Naive thymus-derived CD8-positive, alpha-beta T cell (primary cell): ENCODE measurements at places on chromosomes 7 and 10.

- DNase-seq = no peak
These were observed 12.0 kb downstream of the VAX1 start for GRCh38 chr10:117126034-117126433.

- no peak for DNase-seq
These were observed 41.3 kb downstream of the CUX1 start for GRCh38 chr7:101858437-101859385.

DNA sequence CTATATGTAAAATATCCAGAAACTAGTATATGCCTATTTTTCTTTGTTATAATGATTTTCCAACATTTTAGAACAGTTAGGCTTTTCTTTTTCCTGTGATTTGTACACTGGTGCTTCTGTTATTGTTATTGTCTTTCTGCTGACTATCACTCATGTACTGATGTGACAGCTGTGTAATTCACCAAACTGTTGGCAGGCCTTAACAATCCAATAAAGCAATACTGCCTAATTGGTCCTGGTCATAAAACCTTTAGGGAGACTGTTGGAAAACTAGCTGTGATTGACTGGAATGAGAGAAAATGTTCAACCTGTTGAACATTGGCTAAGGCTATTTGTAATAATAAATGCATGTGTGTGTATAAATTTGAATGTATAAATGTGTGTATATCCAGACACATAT is 956.6 kb downstream of the REEP3 start:
- no peak for DNase-seq

GRCh38 chr10:130921911-130922440 is 389.5 kb downstream of the TCERG1L start:
- no peak for DNase-seq

DNA sequence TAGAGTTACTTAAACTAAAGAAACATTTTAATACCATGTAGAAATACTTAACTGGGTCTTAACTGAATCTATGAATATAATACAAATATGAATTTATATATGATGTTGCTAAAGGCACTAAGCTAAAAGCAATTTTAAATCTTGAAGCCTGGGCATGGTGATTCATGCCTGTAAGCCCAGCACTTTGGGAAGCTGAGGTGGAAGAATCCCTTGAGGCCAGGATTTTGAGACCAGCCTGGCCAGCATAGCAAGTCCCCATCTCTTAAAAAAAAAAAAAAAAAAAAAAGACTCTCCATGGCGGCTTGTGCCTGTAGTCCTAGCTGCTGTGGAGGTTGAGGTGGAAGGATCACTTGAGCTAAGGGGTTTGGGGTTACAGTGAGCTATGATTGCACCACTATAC is 95.3 kb downstream of the CCSER2 start:
- DNase-seq = no peak

GRCh38 chr10:121525251-121526134 is 72.8 kb downstream of the FGFR2 start:
- no peak for DNase-seq

DNA sequence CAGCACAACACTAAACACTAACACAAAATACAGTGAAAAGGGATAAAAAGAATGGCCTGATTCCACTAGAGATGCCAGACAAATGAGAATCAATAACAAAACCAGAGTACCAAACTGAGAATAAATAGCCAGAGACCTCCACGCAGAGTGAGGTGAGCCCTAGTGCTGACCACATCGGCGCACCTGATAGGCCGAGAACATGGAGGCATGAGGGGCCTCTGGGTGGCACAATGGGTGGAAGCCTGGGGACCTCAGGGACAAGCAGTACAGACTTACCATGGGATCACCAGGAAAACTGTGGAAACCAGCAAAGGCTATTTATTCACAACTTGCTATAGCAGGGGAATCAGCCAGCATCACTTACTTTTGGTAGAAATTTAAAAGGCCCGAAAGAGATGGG is 1.8 kb upstream of the CSGALNACT2 start:
- DNase-seq = no peak

- DNase-seq = no peak
These were observed 63.7 kb upstream of the LAMB4 start for GRCh38 chr7:108193594-108194498.

- DNase-seq = no peak
These were observed 63.2 kb upstream of the KLF6 start for GRCh38 chr10:3848005-3848774.

- DNase-seq = no peak
These were observed 48.8 kb upstream of the DGKI start for GRCh38 chr7:137895301-137896221.

DNA sequence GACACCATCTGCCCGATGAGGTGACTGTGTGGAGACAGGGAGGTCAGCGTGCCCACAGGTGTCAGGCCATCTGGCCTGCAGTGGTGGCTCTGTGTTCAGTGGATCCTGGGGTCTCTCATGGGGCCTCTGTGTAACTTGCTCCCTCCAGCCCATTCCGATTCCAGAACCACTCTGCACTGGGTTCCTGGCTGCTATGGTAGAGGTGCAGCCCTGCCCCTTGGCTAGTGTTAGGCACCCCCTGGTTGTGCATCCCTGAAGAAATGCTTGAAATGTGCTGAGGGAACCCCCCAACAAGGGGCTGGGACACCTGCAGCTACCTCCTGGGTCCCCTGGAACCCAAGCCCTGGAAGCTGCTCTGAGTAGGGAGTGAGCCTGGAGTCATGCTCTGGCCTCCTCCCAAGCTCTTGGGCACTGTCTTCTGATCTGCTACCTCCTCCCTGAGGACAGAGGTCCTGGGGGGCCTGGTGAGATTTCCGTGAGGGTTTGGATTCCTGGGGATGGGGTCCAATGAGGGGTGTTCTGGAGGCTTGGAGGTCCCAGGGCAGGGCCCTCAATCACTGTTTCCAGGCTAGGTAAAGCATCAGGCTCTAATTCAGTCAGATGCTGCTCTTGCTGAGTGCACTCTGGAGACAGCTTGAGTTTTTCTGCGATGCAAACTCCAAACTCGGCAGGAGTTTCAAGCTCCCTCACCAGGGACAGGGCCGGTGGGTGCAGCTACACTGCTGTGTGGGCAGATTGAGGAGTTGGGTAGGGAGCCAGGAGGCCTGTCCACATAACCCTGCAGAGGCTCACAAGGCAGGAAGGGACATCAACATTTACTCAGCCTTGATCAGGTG is 27.7 kb downstream of the RAMP3 start:
- no peak for DNase-seq

GRCh38 chr7:99120501-99120900 is 23.4 kb downstream of the SMURF1 start:
- DNase-seq = no peak

DNA sequence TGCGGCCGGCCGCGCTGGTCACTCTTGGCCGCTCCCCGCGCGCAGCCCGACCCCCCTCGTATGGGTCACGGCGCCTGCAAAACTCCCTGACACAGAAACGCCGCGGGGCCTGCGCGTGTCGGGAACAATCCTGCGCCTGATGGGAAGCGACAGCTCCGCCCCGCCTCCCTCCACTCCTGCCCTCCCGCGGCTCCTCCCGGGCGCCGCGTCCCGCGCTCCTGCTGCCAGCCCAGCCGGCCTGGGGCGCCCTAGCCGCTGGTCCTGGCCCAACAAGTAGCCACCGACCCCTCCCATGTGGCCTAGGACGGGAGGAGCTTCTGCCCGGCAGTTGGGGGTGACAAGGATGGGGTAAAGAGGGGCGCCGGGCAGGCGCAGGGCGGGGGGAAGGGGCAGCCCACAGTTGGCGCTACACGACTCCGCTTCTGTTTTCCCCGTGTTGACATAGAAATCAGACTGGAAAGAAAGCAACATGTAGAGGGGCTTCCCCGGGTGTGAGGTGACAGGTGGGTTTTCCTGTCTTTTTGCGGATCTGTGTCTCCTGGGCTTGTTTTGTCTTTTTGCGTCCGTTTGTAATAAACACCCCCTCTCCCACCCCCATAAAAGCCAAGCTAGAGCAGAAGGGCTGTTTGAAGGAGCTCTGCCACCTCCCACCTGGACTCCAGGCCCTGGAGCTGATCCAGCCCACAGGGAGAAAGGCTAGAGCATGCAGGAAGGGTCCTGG is 35.1 kb upstream of the PAX2 start:
- no peak for DNase-seq

- DNase-seq = no peak
These were observed 101.1 kb downstream of the TNS3 start for GRCh38 chr7:47480576-47481538.

GRCh38 chr10:102509387-102509786 is 5.6 kb downstream of the SUFU start:
- DNase-seq = no peak

- DNase-seq = no peak
These were observed 219.2 kb upstream of the PPP2R2D start for GRCh38 chr10:131681656-131682055.

DNA sequence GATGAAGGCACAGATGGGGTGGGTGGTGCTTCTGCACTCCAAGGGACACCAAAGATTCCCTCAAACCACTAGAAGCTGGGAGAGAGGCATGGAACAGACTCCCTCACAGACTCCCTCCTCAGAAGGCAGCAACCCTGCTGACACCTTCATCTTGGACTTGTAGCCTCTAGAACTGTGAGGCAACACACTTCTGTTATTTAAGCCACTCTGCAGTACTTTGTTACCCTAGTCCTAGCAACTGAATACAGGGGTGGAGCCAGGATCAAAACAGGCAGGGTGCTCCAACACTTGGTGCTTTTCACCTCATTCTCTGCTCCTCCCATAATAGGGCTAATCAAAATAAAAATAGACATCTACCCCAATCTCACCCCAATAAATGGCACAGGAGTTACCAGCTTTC is 2.3 kb upstream of the GSTO1 start:
- no peak for DNase-seq

DNA sequence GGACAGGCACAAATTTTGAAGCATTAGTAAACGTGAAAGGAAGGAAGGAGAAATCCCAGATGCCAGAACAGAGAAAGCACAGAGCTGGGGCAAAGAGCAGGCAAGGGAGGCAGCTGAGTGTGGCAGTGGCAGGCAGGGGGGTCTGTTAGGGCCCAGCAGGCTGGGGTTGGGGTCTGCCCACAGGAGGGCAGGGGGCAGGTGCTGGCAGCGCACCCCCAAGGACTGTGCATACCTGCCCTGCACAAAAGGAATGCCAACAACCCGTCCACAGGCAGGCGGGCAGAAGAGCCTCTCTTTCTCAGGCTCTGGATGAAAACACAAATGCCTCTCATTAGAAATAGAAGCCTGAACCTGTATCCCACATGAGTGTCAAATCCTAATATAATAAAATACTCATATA is 552.3 kb downstream of the PTPRN2 start:
- no peak for DNase-seq

GRCh38 chr10:16602104-16602775 is 80.6 kb upstream of the C1QL3 start:
- no peak for DNase-seq

DNA sequence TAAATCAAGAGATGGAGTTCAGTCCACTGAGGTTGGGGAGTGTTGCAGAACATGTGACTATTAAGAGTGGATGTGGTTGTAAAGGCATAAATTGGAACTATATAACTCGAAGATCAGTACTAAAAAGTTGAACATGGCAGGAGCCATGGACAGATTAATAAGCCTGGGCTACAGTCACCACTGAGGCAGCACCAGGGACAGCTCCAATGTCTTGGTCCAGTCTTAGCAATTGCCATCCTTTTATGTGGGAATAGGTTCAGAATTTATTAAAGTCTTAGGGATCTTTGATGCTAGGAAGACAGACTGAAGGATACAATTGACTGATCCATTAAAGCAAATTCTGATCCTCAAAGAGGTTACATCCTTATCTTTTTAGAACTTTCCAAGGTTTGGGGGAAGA is 156.6 kb downstream of the ADRA2A start:
- no peak for DNase-seq

DNA sequence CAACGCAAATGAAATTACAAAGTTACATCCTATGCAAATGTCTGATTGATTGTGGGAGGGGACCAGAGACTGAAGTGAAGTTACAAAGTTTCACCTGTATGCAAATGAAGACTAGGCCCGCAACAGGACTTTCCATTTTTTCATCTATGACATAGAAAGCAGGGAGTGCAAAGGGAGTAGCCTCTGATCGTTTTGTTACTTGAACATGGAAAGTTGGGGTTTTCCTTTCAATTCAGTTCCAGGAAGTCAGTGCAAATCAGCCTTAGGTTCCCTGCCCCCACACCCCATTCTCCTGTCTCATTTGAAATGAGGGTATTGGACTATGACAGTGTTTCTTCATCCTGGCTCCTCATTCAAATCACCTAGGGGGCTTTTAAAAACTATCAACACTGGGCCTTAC is 96.9 kb upstream of the HABP2 start:
- no peak for DNase-seq

DNA sequence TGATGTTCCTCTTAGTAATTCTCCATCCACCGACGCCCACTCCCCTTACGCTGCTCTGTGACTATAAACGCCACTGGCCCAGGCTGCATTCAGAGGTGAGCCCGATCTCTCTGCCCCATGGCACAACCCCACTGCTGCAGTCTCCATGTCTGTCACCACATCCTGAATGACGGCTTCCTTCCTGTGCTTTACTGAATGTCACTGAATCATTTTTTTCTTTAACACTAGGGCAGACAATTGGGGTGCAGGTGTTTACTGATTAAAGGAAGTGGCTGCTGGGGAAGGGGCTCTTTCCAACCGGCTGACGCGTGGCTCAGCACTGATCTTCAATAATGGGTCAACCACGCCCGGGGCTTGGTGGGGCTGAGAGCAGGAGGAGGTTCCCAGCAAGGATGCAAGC is 208.3 kb downstream of the USP6NL start:
- peak; percentile 52 for DNase-seq

GRCh38 chr7:37174460-37174859 is 274.2 kb downstream of the ELMO1 start:
- DNase-seq = no peak

GRCh38 chr7:91396-92175 is 100.8 kb upstream of the FAM20C start:
- DNase-seq = no peak

DNA sequence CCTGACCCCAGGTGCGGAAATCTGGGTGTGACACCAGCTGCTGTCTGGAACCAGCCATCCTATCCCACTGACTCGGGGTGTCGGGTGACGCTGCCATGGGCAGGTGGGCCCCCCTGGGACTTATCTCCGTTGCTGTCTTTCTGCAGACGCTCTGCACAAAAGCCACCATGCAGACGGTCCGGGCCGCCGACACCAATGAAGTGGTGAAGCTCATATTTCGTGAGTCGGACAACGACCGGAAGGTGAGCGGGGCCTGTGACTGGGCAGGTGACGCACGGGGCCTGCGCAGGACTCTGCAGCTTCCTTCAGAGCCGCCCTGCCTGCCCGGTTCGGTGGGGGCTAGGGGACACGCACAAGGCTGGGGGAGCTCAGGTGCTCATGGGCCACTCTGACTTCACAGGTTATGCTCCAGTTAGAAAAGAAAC is 36.6 kb downstream of the NKX6-2 start:
- no peak for DNase-seq

- no peak for DNase-seq
These were observed 429.9 kb upstream of the KLF6 start for GRCh38 chr10:4214908-4215307.

- DNase-seq = no peak
These were observed 18.0 kb upstream of the OPN4 start for GRCh38 chr10:86636311-86636710.

DNA sequence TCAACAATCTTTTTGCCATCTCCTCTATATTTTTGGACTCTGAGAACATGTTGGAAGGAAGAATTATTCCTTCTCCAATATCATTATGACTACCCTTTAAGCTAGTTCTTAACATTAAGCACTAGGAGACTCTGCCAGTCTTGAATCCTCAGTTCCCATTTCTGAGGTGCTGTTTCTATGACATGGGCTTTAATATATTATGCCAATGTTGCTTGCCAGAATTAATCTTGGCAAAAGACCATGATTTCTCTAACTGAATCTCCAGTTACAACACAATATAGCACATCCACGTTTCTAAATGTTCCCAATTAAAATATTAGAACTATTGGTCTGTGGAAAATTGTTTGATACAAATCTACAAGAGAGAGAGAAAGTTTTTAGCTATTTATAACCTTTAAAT is 250.0 kb downstream of the HGF start:
- DNase-seq = no peak
